ENCODE measurements at places on chromosomes 6 and 20. TPM values are rescaled to one million over a fixed set of nuclear protein-coding genes. Genes with fewer than 3 reads are reported as not detected.

DNA sequence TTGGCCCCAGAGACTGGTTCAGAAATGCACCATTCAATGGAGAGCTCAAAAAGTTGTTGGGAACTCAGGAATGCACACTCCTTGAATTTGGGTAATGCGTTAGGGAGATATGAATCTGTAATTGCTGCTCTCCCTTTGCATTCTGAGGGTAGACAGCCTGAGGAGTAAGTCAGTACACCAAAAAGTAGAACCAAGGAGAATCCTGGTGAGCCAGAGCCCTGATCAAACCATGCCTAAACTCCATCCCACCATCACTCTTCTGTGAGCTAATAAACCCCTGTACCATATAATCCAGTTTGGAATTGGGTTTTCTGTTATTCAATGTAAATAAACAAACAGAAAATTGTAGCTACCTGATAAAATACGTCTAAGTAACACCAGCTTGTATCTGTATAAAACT, 90.2 kb downstream of the KIF16B start:
- DNase-seq: no peak
- no peak overlapping the region for H3K27ac ChIP-seq
- H3K4me1 ChIP-seq: no peaks in the 10 kb centered on the region
- no peaks in the 10 kb centered on the region for H3K36me3 ChIP-seq
- no peaks in the 10 kb centered on the region for H3K27me3 ChIP-seq

DNA sequence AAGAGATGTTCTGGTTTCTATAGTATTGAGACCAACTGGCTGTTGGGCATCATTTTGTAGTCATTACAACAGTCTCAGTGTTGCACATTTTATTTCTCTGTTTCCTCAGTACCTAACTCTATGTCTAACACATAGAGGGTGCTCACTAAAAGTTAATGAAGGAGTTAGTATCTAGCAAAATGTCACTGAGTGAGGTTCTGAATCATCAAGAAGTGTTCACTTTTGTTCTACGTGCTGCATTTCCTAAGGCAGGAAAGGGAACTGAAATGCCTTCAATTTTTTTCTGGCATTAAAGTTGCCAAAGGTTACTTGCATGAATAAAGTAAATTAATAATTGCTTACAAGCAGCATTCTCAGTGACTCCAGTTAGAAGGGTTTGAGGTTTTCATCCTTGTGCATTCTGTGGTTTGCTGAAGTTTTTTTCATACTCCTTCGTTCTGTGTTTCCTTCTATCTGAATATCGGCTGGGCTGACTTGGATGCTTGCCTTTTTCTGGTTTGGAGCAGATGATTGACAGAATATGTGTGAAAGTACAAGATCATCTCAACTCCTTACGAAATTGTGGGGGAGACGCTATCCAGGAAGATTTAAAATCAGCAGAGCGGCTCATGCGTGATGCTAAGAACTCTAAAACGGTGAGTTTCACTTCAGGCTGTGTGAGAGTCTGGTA, 114.5 kb upstream of the SCGN start:
- no peaks in the 10 kb centered on the region for H3K36me3 ChIP-seq
- H3K27me3 ChIP-seq: no peaks in the 10 kb centered on the region
- DNase-seq: no peak
- no peaks in the 10 kb centered on the region for H3K4me1 ChIP-seq
- no peak overlapping the region for H3K4me3 ChIP-seq
- H3K27ac ChIP-seq: no peak overlapping the region

DNA sequence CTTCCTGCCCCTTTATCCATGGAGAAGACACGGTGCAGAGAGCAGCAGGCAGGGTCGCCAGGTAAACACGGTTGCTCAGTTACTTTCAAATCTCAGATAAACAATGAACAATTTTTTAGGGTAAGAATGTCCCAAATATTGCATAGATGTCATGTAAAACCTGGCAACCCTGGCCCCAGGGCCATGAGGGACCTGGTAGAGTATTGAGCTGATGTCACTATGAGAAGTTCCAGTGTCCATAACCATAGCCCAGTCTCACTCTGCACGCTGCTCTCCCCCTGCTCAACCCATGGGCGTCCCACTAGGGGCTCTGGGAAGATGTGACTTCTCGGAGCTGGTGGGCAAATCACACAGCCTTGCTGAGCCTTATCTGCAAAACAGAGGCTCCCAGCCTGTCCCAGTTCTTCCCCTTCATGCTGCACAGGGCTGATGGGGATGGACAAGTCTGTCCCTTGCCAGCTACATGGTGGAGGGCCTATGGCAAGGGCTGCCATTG, 71.3 kb upstream of the TOP1 start:
- no peak overlapping the region for H3K27ac ChIP-seq
- no peak overlapping the region for H3K4me3 ChIP-seq
- H3K36me3 ChIP-seq: no peaks in the 10 kb centered on the region

DNA sequence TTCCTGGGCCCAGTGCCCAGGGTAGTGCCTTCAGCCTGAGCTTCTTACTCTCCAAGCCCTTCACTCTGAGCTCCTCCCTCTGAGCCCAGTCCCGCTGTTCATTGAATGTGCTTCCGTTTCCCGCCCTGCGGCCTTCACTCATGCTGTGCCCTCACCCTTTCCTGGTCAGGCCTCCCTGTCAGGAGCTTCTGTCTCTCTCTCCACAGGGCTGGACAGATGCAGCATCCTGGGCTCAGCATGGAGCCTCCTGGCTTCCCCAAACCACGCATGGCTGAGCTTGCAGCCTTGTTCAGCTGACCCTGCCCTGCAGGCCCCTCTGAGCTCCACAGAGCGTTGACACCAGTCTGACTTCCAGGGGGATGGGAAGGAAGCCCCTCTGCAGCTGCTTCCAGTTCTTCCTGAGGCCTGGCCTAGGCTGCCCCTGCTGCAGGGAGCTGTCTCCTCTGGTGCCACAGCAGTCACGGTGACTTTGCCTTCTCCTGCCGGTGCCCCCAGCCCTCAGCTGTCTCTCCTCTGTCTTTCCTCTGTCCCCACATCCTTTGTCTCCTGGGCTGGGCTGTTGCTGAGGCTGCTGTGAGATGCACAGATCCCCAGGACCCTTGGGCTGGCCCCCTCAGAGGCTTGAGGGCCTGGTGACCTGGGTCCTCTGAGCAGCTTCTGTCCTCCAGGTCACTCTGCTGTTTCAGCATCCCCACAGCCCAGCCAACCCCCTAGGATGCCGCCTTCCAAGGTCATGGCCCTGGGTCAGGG, 7.9 kb upstream of the MYT1 start:
- H3K27me3 ChIP-seq: peaks cover 66% of the 10 kb centered on the region
- DNase-seq: no peak
- H3K4me1 ChIP-seq: no peaks in the 10 kb centered on the region
- no peak overlapping the region for H3K27ac ChIP-seq
- H3K36me3 ChIP-seq: no peaks in the 10 kb centered on the region

DNA sequence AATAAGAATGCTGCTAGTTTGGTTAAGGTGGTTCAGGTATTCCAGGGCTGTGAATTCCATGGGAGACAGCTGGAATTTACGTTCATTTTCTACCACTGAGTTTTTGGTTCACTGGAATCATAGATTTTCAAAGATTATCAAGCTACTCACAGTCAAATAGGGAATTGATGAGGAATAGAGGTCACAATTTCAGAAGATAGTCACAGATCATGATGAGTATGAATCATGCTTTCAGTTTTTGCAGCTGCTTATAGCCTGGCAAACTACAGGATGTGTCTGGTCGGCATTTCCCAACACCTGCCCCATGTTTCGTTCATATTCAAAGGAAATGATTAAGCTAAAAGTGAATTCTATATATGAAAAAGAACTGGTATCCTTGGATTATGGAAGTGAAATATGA, 58.7 kb downstream of the BCKDHB start:
- H3K4me3 ChIP-seq: no peak overlapping the region
- H3K27ac ChIP-seq: no peak overlapping the region
- H3K4me1 ChIP-seq: no peaks in the 10 kb centered on the region
- no peak for DNase-seq
- H3K27me3 ChIP-seq: no peaks in the 10 kb centered on the region

GRCh38 chr20:49043000-49043399, 3.1 kb upstream of the CSE1L start:
- H3K36me3 ChIP-seq: no peaks in the 10 kb centered on the region
- no peak for DNase-seq

GRCh38 chr6:4953440-4953839, 50.4 kb downstream of the RPP40 start:
- no peak for DNase-seq
- H3K36me3 ChIP-seq: peaks cover 58% of the 10 kb centered on the region
- H3K4me1 ChIP-seq: no peaks in the 10 kb centered on the region
- H3K4me3 ChIP-seq: no peak overlapping the region
- H3K27me3 ChIP-seq: no peaks in the 10 kb centered on the region
- H3K27ac ChIP-seq: no peak overlapping the region

DNA sequence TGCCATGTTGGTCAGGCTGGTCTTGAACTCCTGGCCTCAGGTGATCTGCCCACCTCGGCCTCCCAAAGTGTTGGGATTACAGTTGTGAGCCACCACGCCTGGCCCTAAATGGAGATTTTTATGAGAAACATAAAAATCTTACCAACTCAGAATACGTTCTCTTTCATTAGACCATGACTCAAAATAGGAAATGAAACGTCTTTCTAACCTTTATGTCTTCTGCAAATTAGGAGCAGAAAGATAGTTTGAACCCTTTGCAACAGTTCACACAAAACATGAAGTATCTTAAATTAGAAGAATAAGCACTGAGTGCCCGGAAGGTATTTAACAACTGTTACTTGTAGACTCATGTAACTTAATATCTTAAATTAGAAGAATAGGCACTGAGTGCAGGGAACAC, 48.3 kb downstream of the AHI1 start:
- no peak overlapping the region for H3K4me3 ChIP-seq
- H3K27me3 ChIP-seq: no peaks in the 10 kb centered on the region
- no peak overlapping the region for H3K27ac ChIP-seq
- DNase-seq: no peak
- H3K36me3 ChIP-seq: peaks cover 10% of the 10 kb centered on the region

DNA sequence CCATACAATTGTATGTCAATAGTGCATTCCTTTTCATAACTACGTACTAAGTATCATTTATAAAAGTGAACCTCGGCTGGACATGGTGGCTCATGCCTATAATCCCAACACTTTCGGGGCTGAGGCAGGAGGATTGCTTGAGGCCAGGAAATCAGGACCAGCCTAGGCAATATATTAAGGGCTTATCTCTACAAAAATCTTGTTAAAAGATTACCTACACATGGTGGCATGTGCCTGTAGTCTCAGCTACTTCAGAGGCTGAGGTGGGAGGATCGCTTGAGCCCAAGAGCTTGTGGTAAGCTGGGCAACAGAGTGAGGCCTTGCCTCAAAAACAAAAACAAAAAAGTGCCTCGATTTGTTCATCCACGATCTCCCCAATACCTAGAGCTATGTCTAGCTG, 449.7 kb upstream of the SULF2 start:
- no peak for DNase-seq
- H3K4me3 ChIP-seq: no peak overlapping the region
- H3K36me3 ChIP-seq: no peaks in the 10 kb centered on the region
- H3K27ac ChIP-seq: no peak overlapping the region
- no peaks in the 10 kb centered on the region for H3K4me1 ChIP-seq

GRCh38 chr20:2694519-2694918, 1.9 kb downstream of the EBF4 start:
- no peak overlapping the region for H3K4me3 ChIP-seq
- H3K4me1 ChIP-seq: peaks cover 16% of the 10 kb centered on the region
- H3K27ac ChIP-seq: no peak overlapping the region
- DNase-seq: no peak
- H3K36me3 ChIP-seq: no peaks in the 10 kb centered on the region

GRCh38 chr6:96436398-96436797, 85.2 kb upstream of the UFL1 start:
- no peak overlapping the region for H3K27ac ChIP-seq
- no peaks in the 10 kb centered on the region for H3K4me1 ChIP-seq
- DNase-seq: no peak
- no peaks in the 10 kb centered on the region for H3K36me3 ChIP-seq
- H3K27me3 ChIP-seq: no peaks in the 10 kb centered on the region

Gene SOD2
- total RNA-seq: 879 TPM

Gene PNPLA1
- total RNA-seq: 2.0 TPM

Gene ZSCAN12
- 6.0 TPM for total RNA-seq

Gene HUS1B
- total RNA-seq: 0.41 TPM

Gene LTB
- 13.7 TPM for total RNA-seq
